ENCODE measurements at places on chromosomes 7 and 10.

DNA sequence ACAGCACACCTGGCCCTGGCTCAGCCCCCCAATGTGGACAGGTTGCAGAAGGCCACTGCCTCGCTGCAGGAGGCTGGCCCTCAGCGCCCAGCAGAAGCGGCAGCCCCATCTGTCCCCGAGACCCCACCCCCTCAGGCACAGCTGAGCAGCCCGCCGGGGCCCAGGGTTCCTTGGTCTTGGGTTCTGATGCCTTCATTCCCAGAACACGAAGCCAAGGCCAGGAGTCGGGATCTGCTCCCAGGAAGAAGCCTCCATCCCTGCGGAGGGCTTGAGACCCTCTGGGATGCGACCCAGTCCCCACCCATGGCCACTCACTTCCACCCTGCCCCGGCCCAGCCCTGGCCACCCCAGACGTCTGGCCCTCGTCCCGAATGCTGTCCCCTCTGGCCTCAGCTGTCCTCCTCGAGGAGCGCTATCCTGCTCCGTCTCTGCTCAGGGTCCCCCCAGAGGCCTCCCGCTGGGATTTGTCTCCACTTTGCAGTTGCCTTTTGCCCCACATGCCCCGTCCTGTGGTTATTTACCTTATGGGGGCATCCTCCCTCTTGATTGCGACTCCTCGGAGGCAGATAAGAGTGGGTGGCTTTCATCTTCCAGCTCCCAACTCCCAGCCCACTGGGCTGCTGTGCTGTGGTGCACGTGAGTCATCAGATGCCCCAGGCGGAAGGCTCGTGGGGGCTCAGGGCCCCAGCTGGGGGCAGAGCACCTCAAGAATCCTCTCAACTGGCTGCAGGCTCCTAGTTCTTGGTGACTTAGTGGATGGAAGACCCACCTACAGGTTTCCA lies 97.5 kb downstream of the MKI67 start:
- no peak for DNase-seq

DNA sequence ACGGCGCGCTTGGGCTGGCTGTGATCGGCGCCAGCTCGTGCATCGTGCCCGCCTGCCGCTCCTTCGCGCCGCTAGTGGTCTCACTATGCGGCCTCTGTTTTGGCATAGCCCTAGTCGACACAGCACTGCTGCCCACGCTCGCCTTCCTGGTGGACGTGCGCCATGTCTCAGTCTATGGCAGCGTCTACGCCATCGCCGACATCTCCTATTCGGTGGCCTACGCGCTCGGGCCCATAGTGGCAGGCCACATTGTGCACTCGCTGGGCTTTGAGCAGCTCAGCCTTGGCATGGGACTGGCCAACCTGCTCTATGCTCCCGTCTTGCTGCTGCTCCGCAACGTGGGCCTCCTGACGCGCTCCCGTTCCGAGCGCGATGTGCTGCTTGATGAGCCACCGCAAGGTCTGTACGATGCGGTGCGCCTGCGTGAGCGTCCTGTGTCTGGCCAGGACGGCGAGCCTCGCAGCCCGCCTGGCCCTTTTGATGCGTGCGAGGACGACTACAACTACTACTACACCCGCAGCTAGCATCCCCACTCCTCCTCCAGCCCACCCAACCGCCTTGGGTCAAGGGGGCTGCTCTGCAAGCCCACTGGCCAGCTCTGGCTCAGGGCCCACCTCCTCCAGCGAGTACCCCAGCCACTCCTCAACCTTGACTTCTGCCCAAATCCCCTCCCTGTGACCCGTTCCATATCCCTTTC lies 1.9 kb downstream of the SLC18A3 start:
- DNase-seq, result no peak

DNA sequence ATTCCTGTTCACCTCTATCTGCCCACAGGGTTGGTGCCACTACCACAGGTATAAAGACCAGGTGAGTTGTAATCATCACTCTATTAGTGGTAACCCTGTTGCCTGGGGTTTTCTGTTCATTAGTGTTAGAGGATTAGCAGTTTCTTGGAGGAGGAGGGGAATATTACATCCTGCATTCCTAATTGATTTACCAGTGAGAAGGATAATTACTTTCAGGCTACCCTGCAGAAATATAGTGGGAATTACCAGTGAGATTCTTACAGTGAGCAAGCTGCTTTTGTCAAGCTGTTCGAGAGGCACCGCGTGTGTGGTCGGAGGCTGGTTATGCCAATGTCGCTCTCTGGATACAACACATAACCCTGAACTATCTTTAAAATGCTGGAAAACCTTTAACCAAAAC lies 280.7 kb downstream of the SORCS3 start:
- no peak for DNase-seq

DNA sequence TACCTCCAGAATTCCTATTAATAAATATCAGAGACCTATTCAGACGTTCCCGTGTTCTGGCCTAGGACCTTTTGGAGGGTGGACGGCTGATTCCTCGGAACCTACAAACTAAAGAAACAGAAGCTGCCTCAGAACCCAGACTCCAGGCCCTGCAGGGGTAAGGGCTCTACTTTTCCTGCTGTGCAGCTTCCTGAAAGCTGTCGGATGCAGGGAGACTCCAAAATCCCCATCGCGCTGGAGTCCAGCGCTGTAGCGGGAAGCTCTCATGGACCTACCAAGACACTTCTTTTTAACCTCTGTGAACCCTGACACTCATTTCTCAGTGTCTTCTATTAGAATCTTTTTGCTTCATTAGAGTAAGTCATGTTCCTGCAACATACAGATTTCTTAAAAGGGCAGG lies 244.5 kb upstream of the PITRM1 start:
- DNase-seq, result no peak
